ENCODE measurements at places on chromosomes 1 and 21.

DNA sequence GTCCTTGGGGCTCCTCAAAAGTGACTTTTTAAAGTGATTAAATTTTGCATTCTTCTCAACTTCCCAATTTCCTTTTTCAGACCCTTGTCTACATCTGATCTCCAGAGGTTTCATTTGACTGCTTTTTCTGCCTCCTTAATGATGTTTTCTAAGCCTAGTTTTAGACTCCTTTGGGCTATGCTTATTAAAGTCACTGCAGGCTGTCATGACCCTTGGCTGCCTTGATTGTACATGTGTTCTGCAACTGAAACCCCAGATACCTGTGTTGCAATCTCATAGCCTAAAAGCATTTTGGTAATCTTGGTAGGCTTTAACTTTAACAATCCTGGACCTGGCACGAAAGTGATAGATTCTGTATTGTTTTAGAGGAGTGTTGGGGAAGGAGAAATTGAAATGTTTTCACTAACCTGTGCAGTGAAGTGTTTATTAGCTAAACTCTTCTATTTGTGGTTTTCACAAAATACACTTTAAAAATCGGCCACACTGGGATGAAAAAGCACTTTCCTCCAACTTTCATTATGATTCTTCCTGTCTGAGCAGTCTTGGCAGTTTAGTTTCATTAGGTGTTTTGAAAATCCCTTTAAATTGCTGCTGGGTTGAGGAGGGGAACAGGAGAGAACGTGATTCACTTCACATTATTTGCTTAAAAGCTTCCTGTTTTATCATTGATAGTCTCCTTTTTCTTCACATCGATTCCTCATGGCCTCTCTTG is 4.9 kb downstream of the MACO1 start:
- DNase-seq: no peak

GRCh38 chr1:32893198-32894018 is 7.1 kb downstream of the HPCA start:
- DNase-seq: no peak

GRCh38 chr1:27650539-27651175 is 15.7 kb upstream of the FGR start:
- no peak for DNase-seq

DNA sequence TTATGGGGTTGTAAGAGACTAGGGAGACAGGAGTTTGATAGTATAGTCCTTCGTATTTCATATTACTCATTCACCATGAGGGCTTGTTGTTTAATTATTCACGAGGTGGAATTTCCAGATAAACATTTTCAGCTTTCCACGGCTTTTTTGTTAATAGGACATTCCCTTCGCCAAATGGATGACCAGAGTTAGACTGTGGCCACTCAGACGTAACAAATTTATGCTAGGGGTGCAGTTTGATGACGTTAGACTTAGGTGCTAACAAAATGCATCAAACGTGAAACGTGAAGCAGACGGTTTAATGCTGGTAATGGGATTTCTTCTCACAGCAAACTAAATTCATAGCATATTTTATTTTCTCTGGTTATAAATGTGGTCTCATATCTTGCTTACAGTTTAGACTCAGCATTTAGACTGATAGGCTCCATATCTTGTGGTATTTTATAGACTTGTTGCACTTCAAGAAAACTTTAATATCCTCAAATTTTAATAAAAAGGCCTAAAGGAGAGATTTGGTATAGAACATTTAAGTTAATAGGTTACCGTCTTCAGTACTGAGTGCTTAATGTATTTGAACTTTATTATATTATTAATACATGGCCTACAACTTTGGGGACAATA is 2.3 kb downstream of the DHX9 start:
- DNase-seq: no peak

DNA sequence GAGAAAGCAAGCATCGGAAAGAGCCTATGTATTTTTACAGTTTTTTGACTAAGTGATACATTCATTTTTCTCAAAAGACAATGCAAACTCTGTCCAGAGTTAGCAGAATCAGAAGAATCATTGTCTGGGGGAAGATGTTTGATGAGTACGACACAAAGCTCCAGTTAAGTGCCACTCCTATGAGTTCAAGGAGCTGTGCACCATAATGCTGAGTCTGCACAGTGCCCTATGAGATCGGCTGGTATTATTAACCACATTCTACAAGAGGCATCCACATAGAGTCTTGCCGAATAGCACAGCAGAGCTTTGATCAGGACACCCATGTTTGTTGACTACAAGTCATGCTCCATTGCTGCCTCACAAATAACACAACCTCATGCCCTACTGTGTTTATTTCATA is 54.9 kb upstream of the RAP1GAP start:
- DNase-seq: no peak

DNA sequence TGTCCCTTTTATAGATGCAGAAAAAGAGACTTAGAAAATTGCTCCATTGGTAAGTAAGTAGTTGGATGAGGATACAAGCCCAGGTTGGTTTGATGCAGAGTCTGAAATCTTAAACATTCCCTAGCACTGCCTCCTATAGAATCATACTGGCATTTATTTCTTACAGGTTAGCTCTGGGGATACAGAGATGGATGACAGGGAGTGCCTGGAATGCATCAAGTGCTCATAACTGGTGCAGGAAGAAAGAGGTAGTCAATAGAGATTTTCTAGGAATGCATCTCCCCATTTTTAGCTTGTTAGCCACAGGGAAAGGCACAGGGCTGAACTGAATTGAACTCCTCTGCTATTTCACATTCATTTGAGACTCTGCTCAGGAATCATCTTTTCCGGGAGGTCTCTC is 269.0 kb upstream of the USP24 start:
- DNase-seq: no peak

- DNase-seq: no peak
Observed at GRCh38 chr1:59052166-59052590, 244.7 kb upstream of the FGGY start.

- DNase-seq: no peak
Observed at GRCh38 chr1:23618586-23619083, 59.3 kb upstream of the ID3 start.

DNA sequence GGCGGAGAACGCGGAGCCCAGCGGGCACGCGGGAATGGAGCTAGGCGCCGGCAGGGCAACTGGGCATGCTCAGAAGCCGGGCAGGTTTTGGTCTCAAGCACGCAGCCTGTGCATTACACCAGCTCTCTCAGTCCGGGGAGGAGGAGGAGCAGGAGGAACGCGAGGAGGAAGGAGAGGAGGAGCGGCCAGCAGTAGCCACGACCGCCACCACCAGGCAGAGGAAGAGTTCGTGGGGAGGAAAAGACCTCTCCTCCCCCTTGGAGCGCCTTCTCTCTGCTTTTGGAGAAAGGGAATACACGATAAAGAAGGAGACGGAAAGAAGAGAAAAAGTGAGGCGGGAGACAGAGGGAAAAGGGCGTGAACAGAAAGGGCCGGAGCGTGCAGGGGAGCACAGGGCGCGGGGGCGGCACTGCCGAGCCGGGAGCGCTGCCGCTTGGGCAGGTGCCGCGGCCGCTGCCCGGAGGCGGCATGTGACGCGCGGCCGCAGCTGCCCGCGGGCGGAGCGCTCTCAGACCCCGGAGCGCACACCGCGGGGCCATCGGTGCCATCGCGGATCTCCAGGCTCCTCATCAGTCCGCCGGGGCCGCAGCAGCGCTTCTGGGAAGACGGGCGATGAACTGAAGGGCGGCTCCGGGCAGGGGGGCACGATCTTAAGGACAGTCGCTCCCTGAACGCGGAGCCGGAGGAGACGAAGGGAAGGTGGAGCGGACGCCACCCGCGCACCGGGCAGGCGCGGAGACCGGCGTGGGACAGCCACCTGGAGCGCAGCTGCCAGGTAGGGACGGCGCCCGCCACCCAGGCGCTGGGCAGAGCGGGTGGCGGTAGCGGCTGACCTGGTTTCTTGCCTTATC is at the start of gene CHRM3:
Gene CHRM3 (plus strand): TSS at position 116 of the 851 bp plus-strand sequence. CDS start 520,884 bp downstream, outside the sequence.
- no peak for DNase-seq

DNA sequence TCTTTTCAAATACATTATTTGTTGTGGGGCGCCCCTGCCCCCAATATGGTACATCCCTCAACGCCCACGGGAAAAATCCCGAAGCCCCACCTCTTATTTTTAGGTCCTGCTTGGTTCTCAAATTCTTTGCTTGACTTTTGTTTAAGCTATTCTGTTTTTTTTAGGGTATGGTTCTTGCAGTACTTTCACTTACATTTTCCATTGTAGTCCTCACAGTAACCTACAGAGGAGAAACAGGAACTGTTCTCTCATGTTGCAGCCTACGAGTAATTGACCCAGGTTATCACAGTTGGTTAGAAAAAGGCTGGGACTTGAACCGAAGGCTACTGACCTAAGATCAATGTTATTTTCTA is 697 bp upstream of the C21orf91 start:
- DNase-seq: no peak

- no peak for DNase-seq
Observed at GRCh38 chr21:28356422-28356821, 636.3 kb downstream of the LTN1 start.

DNA sequence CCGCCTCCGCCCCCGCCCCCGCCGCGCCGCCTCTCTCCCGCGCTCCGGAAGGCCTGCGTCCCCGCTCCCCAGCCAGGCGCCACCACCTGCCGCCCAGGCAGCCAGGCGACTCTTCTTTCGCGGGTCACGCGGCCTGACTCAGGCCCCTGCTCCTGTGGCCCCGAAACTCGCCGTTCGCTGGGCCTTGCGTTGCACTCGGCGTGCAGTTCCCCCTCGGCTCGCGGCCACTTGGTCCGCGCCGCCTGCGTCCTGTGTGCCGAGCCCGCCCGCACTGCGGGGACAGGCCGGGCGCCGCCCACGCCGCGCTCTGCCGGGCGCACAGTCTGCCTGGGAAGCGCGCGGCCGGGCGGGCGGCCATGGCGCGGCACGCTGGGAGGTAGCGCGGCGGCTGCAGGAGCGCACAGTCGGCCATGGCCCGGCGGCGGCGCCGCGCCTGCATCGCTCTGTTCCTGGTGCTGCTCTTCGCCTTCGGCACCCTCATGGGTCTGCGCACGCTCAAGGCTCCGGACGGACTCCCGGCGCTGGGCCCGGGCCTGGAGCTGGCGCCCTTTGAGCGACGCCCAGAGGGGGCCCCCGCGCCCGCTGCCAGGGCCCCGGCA is at the start of gene MANEAL:
Gene MANEAL (plus strand): TSS at position 75 of the 599 bp plus-strand sequence. CDS start 336 bp downstream, at position 411.
- no peak for DNase-seq

DNA sequence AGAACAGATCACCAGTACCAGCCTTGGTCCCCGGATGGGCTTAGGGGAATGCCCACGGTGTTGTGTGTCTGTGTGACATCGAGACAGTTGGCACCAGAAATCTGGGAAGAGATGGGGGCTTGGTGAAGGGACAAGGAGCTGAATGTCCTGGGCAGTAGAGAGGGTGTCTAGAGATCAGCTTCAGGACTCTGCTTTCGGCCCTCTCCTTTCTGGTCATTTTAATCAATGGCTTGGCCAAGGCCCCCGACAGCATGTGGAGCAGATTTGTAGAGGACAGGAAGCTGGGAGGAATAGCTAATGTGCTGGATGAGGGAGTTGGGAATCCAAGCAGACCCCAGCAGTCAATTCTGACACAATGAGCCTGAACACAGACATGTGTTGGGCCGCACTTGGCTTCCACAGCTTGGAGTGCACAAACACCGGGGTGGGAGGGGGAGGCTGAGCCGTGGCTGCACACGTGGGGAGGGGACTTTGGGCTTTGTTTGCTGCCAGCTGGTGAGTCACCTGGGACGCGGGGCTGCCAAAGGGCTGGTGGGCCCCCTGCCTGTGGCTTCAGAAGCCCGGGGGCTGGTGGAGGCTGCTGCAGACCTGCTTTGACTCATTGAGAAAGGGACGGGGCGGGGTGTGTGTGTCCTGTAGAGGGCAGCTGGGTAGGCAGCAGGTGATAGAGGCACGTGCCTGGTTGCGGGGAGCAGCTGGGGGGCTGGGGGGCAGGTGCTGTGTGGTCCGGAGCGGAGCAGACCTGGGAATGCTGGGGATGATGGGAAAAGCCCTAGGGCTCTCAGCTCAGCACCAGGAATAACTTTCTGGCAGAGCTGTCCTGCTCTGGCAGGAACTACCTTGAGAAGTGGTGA is 20.9 kb downstream of the SLC1A7 start:
- DNase-seq: no peak

DNA sequence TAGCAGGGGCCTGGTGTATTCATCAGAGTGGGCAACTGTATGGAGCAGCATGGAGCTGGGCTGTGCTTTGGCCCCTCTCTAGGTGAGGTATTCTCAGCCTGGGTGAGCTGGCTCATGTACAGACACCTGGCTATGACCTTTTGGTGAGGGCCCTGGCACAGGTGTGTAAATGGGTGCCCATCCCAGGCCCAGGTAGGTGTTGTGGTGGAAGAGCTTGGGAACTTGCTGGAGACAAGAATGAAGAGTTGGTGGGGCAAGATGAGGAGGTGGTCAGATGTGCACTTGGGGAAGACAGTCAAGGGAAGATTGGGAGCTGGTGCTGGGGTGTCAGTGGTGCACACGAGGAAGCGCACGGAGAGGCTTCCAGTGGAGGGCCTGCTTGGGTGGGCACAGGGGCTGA is 95.5 kb downstream of the TRIM11 start:
- no peak for DNase-seq

DNA sequence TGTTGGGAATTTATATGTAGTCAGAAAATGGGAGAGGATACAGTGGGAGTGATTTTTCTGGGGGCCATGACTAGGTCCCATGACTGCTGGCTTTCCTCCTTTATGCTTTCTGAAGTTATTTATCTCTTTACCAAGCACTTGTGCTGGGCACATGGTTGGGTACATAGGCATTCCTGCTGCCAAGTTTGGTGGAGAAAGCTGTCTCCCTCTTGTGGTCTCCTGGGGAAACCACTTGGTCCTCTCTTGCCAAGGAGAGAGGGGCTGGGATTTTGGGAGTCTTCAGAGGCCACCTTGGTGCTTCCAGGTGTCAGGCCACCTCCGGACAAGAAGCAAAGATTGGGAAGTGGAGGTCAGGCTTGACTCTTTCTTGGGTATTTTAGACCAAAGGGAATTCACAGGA is 120.2 kb upstream of the KCNE2 start:
- no peak for DNase-seq

- no peak for DNase-seq
Observed at GRCh38 chr21:31592963-31593560, 66.4 kb upstream of the SOD1 start.

DNA sequence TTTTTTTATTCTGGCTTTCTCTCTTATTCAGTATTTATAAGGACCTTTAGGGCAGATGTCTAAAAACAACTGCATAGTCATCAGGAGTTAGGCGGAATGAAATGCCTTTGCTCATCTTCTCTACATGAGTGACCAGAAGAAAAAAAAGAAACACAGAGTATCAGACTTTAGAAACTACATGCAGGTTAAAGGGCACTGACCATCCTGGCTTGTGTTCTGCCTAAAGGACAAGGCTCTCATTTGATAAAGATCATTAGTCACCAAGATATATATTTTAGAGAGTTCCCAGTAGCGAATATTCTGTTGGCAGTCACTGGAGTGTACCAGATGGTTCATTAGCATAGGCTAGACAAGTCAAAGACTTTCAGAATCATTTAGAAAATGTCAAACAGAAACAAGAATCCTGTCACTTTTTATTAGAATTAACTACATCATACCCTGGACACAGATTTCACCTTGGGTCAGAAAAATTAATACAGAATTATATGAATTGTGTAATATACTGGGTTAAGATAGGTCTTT is 145.6 kb downstream of the NR5A2 start:
- no peak for DNase-seq

- DNase-seq: no peak
Observed at GRCh38 chr1:29349871-29350491, 113.7 kb downstream of the PTPRU start.

GRCh38 chr1:65393928-65394327 is 26.5 kb upstream of the LEPR start:
- no peak for DNase-seq

GRCh38 chr1:25871086-25871703 is 4.3 kb downstream of the PAQR7 start:
- no peak for DNase-seq

- no peak for DNase-seq
Observed at GRCh38 chr1:214280386-214281020, 456 bp upstream of the SMYD2 start.
